ENCODE measurements at places on chromosomes 6 and 20.

- ATAC-seq = no peak
Observed at GRCh38 chr6:150057501-150057951, 11.4 kb downstream of the ULBP3 start.

GRCh38 chr6:91340896-91341395, 754.1 kb upstream of the MAP3K7 start:
- no peak for ATAC-seq

GRCh38 chr6:90233994-90234393, 62.6 kb downstream of the BACH2 start:
- no peak for ATAC-seq

DNA sequence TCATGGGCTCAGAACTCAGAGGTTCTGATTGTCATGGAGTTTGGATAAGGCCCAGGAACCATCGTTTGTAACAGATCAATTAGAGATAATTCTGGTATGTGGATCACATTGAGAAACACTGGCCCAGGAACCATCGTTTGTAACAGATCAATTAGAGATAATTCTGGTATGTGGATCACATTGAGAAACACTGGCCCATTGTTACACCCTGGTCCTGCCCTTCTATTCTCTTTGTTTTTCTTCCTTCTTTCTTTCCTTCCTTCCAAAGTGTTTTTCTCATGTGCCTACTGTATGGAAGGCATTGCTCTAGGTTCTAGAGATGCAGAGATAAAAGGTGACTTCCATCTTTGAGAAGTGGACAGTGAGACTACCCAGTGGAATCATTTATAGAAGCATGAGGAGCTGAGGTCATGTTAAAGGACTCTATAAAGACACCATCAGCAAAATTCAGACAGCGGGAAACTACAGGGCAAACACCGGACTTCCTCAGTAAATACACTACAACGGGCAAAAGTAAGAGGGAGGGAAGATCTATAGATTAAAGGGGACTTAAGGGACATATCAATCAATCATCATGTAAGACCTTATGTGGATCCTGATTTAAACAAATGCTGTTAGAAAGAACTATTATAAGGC, 153.8 kb downstream of the UNC5CL start:
- ATAC-seq = no peak

- no peak for ATAC-seq
Observed at GRCh38 chr20:2210646-2211552, 84.9 kb upstream of the TGM3 start.

DNA sequence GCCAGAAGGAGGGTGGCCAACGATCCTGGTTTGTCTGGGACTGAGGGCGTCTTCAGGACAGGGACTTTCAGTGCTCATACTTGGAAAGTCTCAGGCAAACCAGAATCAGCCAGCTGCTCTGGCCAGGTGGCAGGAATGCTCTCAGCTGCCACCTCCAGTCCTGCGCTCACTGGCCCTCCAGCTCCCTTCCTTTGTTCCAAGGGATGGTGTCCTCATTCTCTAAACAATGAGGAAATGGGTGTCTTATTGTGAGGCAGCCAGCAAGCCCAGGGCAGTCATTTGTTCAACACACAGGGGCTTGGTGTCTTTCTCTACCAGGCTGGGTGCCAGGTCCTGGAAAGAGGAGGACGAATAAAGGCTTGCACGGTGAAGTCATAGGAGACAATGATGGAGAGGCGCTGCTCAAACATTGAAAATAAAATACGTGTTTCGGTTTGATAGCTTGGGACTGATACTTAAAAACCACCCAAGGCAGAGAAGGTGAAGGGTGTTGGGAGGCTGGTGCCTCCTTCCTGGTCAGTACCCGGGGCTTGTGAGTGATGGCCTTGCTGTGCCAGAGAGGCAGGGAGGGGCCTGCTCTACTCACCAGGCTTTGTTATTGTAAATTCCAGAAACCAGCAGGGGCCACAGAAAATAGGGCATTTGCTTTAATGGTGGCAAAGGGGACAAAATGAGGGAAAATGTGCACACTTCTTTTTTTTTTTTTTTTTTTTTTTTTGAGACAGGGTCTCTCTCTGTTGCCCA, 11.3 kb upstream of the TMEM181 start:
- ATAC-seq = no peak

DNA sequence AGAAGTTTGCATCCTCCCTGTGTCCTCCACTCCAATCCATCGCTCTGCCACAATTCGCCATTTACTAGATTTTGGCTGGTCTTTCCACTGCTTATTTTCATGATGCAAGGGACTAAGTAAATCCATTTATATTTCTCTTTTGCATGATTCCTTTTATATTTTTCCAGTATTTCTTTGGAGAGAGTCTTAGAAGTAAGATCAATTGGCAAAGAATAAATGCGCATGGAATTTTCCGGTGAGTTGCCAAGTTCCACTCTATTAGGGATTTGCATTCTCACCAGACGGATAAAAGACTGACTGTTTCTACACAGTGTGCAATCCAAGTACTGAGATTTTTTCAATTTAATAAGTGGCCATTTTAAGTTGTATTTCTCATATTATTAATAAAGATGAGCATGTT, 91.7 kb upstream of the PHACTR3 start:
- no peak for ATAC-seq

DNA sequence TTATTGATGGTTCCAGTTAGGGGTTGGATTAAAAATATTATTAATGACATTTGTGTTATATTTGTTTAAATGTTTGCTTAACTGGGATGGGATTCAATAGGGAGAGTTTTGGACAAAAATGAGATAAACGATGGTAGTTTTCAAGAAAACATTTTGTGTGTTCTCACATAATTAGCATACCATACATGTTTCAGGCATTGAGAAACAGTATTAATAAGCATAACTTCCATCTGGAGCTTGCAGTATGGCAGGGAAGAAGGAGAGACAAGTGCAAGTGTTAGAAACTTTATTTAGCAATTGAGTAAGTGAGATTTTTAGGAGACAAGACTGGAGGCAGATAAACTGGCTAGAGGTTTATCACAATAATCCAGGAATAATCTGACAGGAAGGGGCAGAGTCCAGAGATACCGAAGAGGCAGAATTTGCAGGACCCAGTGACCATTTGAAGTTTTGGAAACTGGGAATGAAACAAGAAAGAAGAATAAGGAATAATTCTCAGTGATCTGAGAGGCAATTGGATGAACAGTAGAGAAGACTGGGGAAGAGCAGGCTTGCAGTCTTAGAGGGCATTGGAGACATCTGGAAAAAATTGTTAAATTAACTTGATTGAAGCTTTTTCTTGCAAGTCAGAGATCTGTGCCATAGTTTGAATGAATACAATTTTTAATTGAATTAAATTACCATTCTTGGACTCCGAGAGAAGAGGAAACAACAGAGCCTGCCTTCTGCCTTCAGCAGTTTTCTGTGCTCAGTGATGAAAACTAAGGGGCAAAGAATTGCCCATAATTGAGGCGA, 73.0 kb upstream of the PTCHD4 start:
- ATAC-seq = peak; percentile 20

DNA sequence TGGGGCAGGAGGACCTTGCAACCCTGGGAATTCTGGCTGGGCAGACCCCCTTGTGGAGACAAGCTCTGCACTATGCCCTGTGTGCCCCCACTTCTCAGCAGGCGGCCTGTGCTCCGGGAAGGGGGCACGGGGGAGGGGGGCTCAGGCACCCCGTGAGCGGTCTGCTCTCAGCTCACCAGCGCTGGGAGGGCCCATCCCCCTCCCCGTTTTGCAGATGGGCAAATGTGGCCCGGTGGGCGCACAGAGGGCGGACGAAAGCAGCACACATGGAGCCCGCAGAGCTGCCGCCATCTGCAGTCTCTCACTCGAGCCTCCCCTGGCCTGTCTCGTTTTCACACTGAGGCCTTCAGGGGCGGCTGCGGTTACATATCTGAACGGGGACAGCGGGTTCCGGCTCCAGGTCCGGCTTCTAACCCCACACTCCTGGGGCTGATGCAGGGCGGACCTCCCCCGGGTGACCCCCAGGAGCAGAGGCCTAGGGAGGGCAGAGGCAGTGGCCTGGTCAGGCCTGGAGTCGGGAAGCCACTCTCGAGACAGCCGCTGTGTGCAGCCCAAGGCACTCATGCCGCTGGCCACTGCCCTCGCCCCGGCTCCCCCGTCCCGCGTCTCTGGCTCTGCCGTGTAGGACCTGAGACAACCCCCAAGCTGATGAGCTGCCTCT, 13.9 kb downstream of the CHRNA4 start:
- ATAC-seq = no peak

DNA sequence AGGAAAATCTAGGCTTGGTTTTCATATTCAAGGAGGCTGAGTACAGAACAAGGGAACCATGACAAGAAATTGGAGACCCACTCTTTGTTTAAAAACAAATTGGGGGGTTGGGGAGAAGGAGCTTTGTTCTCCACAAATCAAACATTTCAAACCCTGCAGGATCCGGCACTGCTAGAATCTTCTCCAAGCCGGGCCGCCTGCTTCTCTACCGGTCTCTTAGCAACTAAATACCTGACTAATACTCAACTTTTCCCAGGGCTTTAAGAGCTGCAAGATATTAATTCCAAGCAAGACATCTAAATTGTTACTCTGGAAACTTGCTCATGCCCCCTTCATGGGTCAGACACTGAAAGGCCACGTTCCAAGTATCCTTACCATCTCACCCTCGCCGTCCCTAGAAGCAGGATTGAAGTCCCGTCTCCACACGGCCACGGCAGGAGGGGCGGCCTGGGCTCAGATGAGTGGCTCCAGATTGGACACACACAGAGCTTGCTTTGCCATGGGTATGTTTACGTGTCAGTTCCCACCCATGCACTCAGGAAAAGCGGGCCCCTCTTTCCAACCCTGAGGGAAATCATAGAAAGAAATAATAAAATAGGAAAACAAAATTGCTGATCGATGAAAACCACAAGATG, 126.4 kb upstream of the CDH4 start:
- ATAC-seq = no peak

GRCh38 chr6:134003542-134003951, 48.9 kb downstream of the SLC2A12 start:
- no peak for ATAC-seq

- peak; percentile 97 for ATAC-seq
Observed at GRCh38 chr20:41078329-41078728, 49.7 kb downstream of the TOP1 start.

DNA sequence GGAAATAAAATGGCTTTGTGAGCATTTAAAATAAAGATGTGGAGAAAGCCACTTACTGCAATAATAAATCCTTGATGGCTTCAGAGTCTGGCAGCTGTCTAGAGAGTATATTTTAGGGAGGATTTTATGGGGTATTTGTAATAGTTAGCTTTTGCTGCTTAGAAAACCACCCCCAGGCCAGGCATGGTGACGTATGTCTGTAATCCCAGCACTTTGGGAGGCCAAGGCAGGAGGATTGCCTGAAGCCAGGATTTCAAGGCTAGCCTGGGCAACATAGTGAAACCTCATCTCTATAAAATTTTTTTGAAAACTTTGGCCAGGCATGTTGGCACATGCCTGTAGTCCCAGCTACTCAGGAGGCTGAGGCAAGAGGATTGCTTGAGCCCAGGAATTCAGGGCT, 63.8 kb downstream of the ISM1 start:
- no peak for ATAC-seq

DNA sequence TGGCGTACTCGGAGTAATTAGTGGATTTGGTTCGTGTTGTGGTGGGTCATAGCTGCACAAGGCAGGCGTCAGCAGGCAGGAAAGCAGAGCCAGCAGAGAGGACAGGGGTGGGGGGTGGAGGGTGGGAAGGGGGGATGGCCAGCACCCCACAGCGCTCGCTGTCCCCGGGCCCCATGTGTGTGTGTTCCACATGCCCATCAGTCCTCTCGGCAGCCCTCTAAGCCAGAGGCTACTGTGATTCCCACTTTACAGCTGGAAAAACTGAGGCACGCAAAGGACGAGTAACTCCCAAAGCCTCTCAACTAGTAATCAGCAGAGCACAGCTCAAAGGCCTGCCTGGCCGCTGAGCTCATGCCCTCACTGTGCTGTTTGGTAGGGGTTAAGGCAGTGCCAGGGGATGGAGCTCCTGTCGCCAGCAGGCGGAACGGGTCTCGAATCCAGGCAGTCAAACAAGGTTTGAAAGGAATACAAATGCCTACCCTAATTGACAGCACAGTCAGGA, 175.2 kb downstream of the ZDHHC14 start:
- ATAC-seq = no peak

DNA sequence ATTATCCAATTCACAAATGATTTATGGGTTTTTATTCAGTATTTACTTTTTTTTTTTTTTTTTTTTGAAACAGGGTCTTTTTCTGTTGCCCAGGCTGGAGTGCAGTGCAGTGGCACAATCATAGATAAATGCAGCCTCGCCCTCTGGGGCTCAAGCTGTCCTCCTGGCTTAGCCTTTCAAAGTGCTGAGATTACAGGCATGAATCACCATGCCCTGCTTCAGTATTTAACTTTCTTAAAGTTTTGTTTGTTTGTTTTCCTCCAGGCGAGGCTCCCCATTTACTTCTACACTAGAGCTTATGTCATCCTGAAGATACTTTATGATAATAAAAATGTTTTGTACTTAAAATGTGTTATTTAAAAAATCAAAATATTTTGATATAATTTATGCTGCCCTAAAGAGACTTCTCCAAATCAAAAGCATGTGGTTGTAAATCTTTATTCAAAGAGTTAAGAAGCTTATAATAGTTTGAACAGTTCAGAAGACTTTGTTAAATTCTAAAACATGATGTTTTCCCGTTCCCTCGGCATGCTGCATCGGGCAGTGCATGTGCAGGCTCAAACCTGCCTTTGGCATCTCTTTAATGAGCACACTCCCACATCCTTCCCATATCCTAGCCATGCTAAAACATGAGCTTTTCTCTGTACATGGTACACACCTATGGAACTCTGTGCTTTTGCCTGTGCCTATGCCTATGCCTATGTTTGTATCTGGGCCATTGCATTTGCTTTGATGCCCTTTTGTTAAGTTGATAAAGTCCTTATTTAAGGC, 11.0 kb downstream of the SMPDL3A start:
- ATAC-seq = no peak

DNA sequence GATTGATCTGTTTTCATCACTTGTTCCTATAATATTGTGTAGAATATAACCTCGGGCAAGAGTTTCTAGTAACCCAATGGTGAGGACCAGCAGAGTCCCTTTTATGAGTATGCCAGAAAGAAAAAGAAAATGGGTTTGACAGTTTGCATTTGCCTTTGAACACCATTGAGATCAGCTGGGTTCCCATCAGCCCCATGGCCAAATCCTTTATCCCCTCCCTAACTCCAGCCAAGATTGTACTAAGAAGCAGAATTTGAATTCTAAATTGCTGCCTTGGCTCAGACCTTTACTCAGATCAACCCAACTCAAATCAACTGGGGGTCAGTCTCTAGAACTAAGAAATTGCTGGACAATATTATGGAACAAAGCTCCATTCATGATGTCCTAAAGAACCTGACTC, 187.4 kb downstream of the TBC1D7 start:
- no peak for ATAC-seq

GRCh38 chr6:156917213-156917612, 140.0 kb downstream of the ARID1B start:
- ATAC-seq = no peak

DNA sequence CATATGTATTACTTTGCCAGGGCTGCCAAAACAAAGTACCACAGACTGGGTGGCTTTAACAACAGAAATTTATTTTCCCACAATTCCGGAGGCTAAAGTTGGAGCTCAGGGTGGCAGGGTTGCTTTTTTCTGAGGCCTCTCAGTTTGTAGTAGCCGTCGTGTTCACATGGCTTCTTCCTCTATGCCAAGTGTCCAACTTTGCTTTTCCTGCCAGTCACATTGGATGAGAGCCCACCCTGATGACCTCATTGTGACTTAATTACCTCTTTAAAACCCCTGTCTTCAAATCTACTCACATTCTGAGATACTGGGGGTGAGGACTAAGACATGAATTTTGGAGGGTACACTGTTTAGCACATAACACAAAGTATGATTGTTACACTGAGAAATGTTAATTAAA, 9.9 kb upstream of the ECT2L start:
- no peak for ATAC-seq

GRCh38 chr6:50202766-50203165, 153.0 kb upstream of the DEFB112 start:
- ATAC-seq = no peak

Data from SK-N-SH treated with all-trans-retinoic acid at 6 μM for 48 hours (cell line).